Lung microvascular endothelial cell (primary cell): ENCODE measurements at places on chromosomes 1 and 21. TPM values are rescaled to one million over a fixed set of nuclear protein-coding genes. Genes with fewer than 3 reads are reported as not detected.

DNA sequence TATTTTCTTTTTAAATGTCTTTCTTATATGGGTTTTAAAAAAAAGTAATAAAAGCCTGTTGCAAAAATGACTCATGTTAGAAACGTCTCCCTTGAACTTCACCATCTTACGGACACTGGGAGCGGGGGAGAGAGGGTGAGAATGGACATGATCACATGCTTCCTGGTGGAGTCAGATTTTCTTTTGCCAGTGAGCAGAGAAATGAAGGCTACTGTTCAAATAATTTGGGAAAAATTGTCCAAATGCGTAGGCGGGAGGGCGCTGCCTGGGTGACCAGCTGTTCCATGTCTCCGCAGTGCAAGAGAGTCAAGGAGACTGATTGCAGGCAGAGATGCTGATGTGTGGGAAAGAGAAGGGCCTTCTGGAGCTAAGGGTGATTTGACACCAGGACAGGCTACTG, 23.1 kb downstream of the EIF2D start:
- DNase-seq, result peak; percentile 77

- no peak for DNase-seq
Observed at GRCh38 chr1:240635466-240636256, 23.7 kb upstream of the GREM2 start.

- DNase-seq, result peak; percentile 35
Observed at GRCh38 chr1:67429011-67429527, 1.1 kb downstream of the SERBP1 start.

DNA sequence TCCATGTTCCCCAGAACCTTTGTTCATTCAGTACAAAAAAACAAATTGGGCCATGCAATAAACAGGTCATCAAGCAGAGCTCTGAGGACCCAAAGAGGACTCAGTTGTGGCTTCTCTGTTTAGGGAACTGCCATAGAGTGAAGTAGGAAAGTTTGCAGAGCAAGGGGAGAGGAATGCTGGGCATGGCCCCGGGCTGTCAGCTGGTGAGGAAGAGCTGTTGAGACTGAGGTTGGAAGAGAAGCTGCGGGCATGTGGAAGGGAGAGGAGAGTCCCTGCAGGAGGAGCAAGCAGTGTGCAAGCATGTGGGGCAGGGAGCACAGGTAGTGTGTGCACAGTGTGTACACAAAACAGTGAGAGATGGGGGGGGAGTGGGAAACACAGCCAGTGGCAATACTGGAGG, 71.8 kb downstream of the NTPCR start:
- no peak for DNase-seq

DNA sequence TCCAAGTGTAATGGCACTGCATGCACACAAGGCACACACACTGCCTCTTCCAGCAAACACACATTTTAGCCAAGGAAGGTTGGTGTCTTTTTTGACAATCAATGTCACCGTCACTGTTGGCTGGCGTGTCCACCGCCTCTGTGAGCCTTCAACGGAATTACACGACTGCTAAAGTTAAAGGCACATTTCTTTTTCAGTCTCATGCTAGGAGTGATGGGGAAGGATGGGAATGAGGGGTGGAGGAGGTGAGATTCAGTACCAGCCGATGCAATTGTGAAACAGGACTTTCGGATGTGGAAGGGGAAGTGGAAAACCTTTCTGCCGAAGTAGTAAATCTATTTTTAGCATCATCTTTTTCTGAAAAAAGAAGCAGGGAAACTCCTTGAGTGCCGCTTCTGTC, 1.4 kb downstream of the ELAVL4 start:
- DNase-seq, result no peak

- DNase-seq, result no peak
Observed at GRCh38 chr21:38716942-38717341, 88.8 kb upstream of the ETS2 start.

- peak; percentile 42 for DNase-seq
Observed at GRCh38 chr1:22738522-22738921, 27.9 kb downstream of the EPHB2 start.

The CLIC6 gene
- not detected in 2 replicates for total RNA-seq
